ENCODE measurements at places on chromosomes 3 and 15. TPM values are rescaled to one million over a fixed set of nuclear protein-coding genes. Genes with fewer than 3 reads are reported as not detected.

Gene GOLGA8T
- not detected for total RNA-seq

DNA sequence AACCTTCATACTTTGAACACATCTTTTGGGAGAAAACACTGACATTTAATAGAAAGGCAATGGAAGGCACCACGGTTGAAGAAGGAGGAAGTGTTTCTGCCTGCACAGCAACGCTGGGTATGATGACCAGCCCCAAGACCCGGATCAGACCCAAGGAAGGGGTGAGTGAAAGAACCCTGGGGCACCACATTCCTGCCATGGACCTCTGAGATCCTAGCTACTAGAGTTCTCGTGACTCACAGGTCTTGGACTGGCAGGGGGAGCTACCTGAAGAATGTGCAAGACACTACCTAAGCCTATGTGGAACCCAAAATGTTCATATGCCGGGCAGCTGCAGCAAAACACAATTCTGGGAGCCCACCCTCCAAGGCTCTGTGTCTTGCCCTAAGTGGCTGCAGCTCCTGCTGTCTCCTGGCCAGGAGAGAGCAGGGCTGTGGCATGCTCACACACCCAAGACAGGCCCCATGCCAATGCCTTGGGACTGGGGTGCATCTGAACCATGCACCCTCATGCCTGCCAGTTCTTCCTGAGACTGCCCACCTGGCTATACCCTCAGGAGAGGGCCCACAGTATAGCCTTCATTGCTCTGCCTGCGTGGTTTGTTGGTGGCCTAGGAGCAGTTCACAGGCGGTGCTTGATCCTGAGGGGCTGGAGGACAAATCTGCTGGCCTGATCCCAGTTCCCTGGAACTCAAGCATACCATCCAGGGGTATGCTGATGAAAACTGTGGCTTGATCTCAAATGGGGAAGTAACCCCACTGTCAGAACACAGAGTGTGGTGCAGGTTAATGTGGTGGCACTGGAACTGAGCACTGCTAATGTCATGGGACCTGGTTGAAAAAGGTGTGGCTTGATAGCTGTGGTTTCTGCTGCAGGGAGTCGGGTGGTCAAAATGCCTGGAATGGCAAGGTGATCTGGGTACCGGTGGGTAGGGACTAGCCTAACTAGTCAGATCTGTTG is 353.3 kb upstream of the ARHGEF26 start:
- DNase-seq: no peak

Gene TMEM44
- 14.5 TPM for total RNA-seq

Gene RFTN1
- total RNA-seq: 53.3 TPM

- DNase-seq: no peak
These were observed 164.7 kb downstream of the SV2B start for GRCh38 chr15:91264651-91265351.
